Uterus (tissue), 4 donors: ENCODE measurements at places on chromosomes 12 and 14. TPM values are rescaled to one million over a fixed set of nuclear protein-coding genes. Genes with fewer than 3 reads are reported as not detected.

DNA sequence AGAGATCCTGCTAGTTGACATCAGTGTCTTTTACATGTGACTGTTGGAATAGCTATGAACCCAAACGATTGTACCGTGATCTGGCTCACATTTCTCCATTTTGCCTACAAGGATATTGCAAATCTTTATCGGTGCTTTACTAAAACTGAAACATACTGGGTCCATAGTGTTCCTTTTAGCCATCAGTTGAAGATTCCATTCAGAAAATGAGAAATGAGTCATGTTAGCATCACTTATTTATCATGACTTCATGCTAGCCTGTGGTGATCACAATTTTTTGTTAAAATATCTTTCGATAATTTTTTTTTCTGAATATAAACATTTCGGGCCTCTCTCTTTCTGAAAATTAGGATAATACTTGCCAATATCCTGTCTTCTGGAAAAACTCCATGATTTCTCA lies 210.3 kb downstream of the EGLN3 start:
- DNase-seq = no peak

DNA sequence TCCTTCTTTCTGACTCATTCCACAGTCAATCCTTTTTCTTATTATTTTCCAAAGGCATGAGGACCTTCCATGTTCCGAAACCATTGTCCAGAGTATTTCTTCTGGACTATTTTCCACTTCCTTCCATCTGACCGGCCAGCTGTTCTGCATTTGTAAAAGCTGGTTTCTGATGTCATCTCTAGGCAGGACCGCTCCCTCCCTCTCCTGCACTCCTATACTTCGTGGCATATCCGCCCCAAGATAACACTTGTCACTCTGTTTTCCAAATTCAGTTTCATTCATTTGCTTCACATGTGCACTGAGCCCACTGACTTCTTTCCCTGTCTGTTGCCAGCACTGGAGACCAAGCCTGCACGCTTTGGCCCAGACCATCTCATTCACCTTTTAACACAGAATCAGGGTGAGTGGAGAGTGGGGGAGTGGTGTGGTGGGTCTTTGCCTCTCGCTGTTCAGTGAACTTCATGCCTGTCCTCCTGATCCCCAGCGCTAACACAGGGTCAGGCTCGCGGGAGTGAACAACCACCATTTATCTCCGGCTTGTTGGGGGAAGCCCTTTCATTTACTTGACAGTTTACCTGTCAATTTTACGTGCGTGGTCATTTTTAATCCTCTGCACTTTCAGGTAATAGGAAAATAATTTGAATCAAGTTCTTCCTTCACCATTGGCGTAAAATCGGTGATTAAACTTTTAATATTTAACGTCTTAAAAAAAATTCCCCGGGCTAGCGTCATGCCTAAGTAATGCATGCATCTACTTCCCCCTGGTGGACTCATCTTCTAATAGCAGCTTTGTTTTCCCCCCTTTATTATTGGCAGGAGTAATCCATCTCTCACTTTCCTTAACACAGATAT lies 52.5 kb downstream of the C12orf75 start:
- DNase-seq = peak; percentile 17

- peak; percentile 9 for DNase-seq
These were observed 26.3 kb downstream of the LRTM2 start for GRCh38 chr12:1846421-1847405.

DNA sequence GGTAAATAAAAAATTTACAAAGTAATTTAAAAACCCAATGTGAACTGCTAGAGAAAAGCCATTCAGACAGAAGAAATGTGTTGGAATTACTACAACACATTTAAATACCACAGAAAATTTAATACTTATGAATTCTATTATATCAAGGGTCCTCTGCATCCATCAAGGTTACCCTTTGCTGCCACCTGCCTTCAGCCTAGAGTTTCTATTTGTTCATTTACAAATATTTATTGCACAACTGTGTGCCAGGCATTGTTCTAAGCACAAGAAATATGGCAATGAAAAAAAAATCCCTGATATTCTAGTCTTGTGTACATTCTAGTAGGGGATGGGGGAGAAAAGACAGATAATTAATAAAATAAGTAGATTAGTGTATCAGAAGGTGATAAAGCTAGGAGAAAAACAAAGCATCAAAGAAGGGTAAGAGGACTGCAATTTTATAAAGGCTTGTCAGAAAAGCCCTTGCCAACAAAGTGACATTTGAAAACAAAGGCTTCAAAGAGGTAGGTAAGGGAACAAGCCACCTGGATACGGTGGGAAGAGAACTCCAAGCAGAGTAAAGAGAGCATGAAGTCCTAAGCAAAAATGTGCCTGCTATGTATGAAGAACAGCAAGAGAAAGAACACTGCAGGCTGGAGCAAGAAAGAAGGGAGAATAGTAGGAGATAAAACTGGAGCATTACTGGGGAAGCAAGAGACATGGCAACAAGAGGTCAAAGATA lies 59.1 kb upstream of the SLC6A13 start:
- DNase-seq = no peak

- DNase-seq = no peak
These were observed 70.7 kb downstream of the RASSF8 start for GRCh38 chr12:26028953-26029735.

GRCh38 chr12:76007640-76008039 lies 23.9 kb downstream of the PHLDA1 start:
- no peak for DNase-seq

GRCh38 chr12:2687058-2687457 lies 107.7 kb upstream of the FKBP4 start:
- DNase-seq = no peak

E2F7 gene
- not detected for total RNA-seq

GRCh38 chr14:93150227-93151208 lies 34.2 kb downstream of the MOAP1 start:
- DNase-seq = no peak

NGB gene
- total RNA-seq = not detected

DYRK2 gene
- total RNA-seq = 59.7 TPM

DNA sequence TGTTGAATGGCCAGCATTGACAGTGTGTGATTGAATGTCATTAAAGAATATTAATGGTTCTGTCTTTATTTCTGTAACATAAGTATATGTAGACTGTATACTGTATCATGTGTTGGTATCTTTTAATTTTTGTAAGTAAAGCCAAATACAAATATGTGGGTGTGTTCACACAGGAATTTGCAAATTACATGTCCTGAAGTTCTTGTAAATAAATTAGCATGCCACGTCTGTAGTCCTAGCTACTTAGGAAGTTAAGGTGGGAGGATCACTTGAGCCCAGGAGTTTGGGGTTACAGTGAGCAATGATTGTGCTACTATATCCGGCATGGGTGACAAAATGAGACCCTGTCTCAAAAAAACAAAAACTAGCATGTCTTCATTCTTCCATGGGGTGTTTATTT lies 99.1 kb downstream of the KICS2 start:
- DNase-seq = no peak

GRCh38 chr12:115335048-115335447 lies 651.1 kb upstream of the TBX3 start:
- no peak for DNase-seq

DNA sequence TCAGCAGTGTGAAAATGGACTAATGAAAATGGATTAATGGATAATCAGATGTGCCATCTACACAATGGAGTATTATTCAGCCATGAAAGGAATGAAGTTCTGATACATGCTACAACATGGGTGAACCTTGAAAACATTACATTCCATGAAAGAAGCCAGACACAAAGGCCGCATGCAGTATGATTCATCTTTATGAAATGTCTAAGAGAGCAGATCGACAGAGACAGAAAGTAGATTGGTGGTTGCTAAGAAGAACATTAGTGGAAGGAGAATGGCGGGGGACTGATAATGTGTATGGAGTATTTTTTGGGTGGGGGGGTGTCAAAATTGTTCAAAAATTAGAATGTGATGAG lies 47.3 kb downstream of the PRKAB1 start:
- no peak for DNase-seq

DNA sequence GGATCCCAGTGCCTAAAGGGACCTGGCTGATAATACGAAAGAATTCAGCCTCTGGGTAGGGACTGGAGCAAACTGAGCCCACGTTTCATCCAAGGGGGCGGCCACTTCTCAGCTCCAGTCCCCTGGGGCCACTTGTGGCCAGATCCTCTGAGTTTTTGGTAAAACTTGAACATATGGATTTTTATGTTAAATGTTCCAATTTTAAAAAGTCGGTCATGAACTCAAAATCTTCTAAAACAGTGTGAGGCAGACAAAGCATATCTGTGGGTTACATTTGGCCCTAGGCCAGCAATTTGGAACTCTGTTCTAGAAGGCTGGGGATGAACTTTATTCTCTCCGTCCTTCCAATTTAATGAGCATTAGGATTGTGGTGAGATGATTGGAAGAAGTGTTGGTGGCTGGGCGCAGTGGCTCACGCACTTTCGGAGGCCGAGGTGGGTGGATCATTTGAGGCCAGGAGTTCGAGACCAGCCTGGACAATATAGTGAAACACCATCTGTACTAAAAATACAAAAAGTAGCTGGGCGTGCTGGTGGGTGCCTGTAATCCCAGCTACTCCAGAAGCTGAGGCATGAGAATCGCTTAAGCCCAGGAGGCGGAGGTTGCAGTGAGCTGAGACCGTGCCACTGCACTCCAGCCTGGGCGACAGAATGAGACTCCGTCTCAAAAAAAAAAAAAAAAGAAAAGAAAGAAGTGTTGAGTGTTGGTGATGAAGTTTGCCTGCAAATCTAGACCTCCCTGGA lies 3.0 kb upstream of the PPP1CC start:
- DNase-seq = no peak

DNA sequence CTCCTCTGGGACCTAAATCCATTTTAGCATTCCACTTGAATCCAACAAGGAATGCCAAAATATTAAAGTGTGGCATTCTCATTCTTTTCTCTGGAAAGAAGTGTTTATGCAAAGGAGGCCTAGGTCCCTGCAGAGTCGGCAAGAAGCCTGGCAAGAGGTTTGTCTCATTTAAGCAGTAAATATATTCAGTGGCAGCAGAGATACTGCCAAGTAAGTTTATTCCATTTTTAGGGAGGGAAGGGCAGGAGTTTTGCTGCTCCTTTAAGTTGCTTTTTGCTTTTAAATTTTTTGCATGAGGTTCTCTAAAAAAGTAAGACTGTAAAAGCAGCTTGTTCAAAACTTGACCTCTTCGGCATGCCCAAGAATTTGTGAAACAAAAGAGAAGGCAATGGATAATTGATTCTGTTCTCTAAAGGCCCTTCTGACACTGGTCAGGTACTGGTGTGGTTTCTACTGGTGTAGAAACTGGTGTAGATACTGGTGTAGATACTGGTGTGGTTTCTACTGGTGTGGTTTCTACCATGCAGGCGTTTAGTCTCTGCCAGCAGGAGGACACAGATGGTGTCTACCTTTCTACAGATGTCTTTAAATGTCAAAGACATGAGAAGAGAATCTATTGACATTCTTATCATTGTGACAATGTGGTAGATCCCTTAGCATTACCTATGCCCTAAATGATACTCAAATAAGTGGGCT lies 107.3 kb downstream of the SAMD4A start:
- no peak for DNase-seq

DNA sequence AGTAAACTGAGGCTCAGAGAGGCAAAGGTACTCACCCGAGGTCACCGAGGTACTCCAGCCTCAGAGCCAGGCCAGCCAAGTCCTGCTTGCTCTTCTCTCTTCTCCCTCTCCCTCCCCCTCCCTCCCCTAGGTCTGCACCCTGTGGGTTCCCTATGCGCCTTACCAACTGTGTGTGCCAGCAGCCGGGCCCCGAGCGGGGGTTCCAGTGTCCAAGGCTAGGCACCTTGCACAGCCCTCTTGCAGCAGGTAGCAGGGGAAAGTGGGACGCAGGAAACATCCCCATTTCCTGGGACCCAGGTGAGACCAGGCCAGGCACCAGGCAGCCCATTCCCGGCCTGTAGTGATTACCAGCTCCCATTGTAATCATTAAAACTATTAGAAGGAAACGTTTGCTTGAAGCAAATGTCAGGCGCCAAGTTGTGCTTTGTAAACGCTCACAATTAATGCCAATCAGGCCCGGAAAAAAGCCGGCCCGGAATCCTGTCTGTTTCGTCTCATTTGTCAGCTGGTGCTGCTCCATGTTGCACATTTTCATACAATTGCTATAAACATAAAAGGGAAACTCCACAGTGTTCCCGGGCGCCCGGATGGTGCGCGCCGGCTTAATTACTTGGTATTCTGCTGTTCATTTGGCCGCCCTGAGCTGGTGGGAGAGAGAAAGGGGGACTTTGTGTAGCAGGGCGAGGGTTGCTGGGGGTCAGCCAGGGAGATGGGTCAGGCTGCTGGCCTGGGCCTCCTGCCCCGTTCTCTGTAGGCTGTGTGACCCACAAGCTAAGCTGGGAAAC lies 11.9 kb downstream of the FAM222A start:
- DNase-seq = no peak

GRCh38 chr12:4762773-4763172 lies 42.6 kb downstream of the GALNT8 start:
- DNase-seq = no peak

GRCh38 chr12:114911196-114911595 lies 227.2 kb upstream of the TBX3 start:
- DNase-seq = no peak

KRT6C gene
- total RNA-seq = 0.34 TPM

SLC25A21 gene
- 2.0 TPM for total RNA-seq

- DNase-seq = no peak
These were observed 29.4 kb downstream of the DCP1B start for GRCh38 chr12:1974812-1975211.

GRCh38 chr12:125140279-125141209 lies 75.3 kb downstream of the AACS start:
- DNase-seq = no peak

DNA sequence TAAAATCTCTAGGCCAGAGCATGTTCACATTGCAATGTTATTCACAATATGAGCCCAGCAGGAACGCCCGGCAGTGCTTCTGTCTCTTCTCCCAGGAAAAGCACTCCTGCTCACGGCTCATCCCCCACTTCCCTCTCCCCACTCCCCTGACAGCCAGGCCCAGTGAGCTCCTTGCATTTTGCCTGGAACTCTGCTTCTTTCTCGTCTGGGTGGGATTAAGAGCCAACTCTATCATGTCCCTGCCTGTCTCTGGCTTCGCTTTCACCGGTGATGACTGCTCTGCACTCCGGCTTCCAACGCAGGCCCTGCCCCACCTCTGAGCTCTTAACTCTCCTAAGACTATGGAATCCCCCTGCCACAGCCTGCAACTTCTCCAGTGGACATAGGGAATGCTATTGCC lies 2.5 kb downstream of the PLEK2 start:
- no peak for DNase-seq

DNA sequence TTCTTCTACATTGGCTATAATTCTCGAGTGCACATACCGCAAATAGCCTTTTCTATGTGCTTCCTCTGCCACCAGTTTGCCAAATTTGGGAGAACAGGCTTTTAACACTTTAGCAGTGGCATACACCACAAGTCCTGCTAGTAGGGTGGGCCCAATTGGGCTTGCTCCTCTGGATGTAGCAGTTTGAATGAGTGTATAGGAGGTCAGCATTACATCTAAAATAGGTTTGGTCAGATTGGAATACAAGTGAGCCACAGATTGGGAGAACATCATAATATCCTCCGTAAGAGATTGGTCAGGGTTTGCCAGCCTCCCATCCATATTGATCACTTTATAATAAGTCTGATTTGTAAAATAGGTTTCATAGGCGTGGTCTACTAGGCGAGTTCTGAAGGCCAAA lies 902 bp downstream of the ABCD2 start:
- DNase-seq = no peak

NKX2-1 gene
- not detected for total RNA-seq

- DNase-seq = no peak
These were observed 376 bp downstream of the INSM2 start for GRCh38 chr14:35534208-35534872.
